ENCODE measurements at places on chromosomes 11 and 22.

- no peak for DNase-seq
Observed at GRCh38 chr22:32331236-32331917, 26.3 kb upstream of the RFPL3 start.

- no peak for DNase-seq
Observed at GRCh38 chr11:86370922-86371594, 3.6 kb upstream of the CCDC81 start.

GRCh38 chr22:42688241-42689211 is 32.1 kb downstream of the A4GALT start:
- peak; percentile 78 for DNase-seq

DNA sequence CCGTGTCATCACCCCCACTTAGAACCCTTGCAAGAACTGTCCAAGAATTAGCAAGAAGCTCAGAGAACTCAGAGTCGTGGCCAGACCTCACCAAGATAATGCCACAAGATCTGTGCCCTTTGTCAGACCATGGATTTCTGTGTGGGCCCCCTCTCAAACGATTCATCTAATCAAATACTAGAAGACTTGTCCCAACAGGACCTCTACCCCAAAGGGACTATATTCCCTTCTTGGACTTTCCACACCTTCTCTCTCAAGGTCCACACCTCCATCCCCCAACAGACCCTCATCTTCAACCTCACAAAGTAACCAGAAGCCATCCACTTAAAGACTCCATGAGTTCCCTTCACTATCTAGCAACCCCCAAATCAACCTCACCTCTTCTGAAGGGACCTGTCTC is 2.8 kb downstream of the POLR3H start:
- no peak for DNase-seq

GRCh38 chr11:71065841-71066240 is 186.5 kb downstream of the SHANK2 start:
- no peak for DNase-seq

- no peak for DNase-seq
Observed at GRCh38 chr11:45298718-45299117, 12.6 kb upstream of the SYT13 start.

DNA sequence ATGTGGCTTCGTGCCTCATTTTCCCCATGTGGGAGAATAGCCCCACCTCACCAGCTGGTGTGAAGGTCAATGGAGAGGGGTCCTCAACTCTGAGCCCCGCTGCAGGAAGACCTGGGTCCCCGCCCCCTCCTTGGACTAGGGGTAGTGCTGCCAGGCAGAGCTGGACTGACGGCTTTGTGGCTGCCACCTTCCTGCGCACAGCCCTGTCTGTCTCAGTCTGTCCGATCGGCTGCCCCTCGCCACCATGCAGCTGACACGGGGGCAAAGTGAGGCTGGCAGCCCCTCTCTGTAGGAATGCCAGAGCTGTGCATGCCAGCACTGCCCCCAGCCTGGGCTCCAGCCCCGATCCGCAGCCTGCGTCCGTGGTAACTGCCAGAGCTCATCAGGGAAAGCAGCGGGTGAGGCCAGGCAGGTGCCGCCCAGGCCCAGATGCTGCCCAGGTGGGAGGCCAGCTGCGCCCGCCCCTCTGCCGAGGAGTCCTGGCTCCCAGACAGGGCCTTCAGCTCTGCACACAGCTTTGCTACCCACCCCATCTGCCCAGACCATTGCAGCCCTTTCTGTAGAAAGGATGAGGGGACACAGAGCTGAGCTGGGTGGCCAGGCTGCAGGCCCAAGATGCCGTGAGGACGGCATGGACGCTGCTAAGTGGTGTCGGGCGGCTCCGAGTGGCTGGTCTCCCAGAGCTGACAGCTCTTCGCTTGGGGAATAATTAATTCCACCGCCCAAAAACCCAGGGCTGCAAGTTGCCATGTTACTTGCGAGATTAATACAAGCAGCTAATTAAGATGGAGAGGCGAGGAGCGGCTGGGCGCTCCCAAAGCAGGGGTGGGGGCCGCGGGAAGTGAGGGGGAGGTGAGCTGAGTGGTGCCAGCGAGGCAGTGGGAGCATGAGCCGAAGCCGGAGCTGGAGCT is 19.5 kb upstream of the FLRT1 start:
- no peak for DNase-seq

DNA sequence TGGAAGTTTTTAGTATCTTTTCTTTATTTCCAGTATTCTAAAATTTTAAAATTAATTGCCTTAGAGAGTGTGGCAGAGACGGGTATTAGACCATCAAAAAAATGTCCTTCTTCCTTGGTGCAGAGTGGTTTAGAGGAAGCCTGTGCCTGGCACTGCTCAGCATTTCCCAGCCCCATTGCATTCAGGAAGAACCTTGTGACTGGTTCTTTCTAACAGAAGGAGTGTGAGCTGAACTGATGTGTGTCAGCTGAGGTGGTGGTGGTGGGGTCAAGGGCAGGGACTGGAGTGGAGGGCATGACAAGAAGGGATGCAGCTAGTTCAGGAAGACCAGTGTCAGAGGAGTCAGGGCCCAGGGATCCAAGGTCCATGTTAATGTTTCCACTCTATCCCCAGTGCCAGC is 58.7 kb upstream of the FDX1 start:
- no peak for DNase-seq

DNA sequence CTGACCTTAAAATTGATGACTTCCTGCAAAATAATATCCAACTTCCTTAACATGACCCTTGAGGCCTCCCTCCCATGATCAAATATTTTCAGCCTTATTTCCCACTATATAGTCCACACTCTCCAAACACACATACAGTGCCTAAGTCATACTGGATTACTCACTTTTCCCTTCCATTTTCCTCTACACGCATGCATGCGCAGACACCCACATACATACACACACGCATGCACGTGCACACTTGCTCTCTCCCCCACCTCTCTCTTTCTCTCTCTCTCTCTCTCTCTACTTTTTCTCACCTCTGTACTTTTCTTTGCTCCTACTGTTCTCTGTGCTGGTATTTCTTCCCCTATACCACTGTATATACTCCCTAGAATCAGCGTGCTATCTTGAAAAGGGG is 28.1 kb downstream of the DLG2 start:
- DNase-seq: no peak

DNA sequence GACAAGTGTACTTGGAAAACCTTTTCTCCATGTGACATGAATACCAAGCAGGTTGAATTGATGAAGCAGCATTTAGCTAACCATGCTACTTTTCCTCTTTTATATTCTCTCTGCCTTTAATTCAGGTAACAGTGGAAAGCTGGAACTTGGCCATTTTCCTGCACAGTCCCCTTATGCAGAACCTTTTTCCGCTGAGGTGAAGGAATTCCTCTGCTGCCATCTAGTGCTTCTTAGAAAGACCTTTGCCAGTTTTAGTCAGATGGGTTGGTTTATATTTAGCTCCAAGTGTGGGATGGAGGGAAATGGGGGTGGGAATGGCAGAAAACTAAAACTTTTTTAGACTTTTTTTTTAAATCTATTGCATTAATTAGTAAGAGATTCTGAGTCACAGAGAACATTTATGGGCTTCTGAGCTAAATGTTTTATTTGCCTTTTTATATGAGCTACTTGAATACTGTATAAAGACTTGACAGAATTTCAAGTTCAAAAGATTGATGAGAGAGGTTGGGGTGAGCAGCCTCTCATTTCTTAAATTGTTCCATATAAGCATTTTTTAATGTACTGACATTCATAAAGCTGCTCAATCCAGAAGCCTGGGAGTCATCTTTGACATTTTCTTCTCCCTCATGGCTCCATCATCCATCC is 153.9 kb upstream of the ZC3H12C start:
- DNase-seq: peak; percentile 12

DNA sequence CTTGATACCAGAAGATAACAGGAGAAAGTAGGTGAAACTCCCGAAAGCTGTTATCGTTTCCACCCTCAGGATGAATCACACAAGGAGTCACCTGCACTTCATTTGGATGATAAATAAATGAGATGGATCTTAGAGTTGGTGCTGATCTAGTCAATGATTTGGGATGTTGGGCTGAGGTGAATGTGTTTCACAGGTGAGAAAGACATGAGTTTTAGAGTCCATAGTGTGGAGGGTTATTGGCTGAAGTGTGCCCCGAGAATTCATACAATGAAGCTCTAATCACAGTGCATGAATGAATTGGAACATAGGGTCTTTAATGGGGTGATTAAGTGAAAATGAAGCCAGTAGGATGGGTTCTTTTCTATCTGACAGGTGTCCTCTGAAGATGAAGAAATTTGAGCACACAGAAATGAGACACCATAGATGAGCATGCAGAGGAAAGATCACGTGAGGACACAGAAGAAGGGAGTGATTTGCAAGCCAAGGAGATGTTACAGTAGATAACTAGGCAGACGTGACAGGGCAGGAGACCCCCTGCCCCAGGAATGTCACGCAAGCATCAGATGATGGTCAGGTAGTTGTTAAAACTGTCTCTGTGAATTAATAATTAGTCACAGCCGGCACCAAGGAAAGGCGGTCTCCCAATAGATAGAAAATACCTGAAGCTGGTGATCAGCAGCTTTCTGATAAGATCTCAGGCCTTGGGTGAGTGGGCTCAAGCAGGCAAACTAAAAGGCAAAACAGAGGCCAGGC is 60.3 kb upstream of the IGLL5 start:
- no peak for DNase-seq

GRCh38 chr11:64971421-64972233 is at the start of gene MAJIN:
Gene MAJIN (minus strand): TSS chr11:64972108. CDS start chr11:64959405, 12,703 bp downstream.
- DNase-seq: peak; percentile 28

DNA sequence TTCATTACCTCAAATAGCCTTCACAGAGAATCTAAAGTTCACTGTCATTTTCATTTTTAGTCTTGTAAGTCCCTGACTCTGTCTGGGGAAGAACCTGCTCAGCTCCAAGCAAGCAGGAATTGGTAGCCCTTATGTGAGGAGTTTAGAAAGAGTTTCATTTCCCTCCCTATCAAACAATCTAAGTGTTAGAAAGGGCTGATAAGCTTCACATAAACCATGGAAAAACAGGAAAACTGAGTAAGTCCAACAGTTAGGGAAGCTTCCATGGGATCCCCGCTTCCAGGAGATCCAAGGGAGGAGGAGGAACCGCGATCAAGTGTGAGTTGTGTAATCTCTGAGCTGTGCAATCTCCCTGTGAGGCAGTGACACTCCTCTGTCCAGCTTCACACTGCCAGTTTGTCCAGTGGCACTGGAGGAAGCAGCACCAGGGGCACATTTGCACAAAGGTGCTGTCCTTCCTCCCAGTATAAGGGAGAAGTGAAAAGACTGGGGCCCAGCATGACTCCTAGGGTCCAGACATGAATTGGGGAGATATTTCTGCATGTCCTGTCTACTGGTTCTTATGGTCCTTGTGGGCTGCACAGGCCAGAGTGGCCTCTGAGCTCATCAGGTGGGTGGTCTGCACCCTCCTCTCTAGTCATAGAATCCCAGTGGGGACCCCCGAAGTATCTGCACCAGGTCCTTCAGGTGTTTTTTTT is 4.3 kb downstream of the PRAME start:
- no peak for DNase-seq

- DNase-seq: no peak
Observed at GRCh38 chr11:64230985-64231365, 627 bp downstream of the DNAJC4 start.

DNA sequence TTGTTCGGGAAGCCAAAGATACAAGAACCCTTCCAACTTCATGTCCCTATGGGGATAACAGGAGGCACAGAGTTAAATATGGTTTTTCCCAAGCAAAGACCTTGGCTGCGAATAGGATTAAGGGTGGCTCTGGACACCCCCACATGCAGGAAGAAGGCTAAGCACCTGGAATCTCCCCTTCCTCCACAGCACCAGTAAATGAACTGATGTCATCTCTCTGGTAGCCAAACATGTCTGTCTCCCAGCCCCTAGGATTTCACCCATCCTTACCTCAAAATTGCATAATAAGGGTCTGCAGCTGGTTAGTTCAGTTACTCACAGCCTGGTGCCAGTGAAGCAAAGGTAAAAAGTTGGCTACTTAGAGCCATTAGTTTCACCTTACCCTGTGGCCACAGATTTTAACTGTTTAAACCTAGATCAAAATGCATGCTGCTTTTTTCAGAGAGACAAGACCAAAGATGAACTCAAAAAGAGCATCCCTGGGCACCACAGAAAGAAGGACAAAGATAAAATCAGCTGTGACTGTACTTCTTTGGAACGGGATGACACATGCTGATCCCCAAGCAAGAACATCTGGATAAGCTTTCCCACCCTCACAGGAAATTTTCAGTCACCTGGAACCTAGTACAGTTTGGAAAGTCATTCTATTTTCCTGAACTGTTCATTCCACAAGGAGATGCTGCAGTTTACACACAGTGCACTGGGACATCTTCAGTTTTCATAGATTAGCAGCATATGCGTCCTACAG is 77.2 kb upstream of the AKIP1 start:
- DNase-seq: no peak

- no peak for DNase-seq
Observed at GRCh38 chr22:25449781-25450317, 114.6 kb upstream of the GRK3 start.

DNA sequence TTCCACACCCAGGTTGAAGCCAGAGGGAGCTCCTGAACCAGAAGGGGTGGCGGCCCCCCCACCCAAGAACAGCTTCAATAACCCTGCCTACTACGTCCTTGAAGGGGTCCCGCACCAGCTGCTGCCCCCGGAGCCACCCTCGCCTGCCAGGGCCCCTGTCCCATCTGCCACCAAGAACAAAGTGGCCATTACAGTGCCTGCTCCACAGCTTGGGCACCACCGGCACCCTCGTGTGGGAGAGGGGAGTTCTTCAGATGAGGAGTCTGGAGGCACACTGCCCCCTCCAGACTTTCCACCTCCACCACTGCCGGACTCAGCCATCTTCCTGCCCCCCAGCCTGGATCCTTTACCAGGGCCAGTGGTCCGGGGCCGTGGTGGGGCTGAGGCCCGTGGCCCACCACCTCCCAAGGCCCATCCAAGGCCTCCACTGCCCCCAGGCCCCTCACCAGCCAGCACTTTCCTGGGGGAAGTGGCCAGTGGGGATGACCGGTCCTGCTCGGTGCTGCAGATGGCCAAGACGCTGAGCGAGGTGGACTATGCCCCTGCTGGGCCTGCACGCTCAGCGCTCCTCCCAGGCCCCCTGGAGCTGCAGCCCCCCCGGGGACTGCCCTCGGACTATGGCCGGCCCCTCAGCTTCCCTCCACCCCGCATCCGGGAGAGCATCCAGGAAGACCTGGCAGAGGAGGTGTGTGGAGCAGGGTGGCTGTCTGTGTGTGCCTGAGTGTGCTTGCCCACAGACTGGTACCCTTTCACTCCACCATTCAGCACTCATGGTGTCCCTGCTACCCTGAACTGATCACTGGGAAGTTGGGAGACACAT is 6.7 kb downstream of the PHOX2A start:
- peak; percentile 12 for DNase-seq

- no peak for DNase-seq
Observed at GRCh38 chr11:64020976-64021756, 14.6 kb upstream of the FLRT1 start.

Data from nephron progenitor cell (in vitro differentiated cells).